ENCODE measurements at places on chromosomes 5 and 9.

- no peak for DNase-seq
Measured at GRCh38 chr9:29613773-29614172, 2040.5 kb upstream of the C9orf72 start.

DNA sequence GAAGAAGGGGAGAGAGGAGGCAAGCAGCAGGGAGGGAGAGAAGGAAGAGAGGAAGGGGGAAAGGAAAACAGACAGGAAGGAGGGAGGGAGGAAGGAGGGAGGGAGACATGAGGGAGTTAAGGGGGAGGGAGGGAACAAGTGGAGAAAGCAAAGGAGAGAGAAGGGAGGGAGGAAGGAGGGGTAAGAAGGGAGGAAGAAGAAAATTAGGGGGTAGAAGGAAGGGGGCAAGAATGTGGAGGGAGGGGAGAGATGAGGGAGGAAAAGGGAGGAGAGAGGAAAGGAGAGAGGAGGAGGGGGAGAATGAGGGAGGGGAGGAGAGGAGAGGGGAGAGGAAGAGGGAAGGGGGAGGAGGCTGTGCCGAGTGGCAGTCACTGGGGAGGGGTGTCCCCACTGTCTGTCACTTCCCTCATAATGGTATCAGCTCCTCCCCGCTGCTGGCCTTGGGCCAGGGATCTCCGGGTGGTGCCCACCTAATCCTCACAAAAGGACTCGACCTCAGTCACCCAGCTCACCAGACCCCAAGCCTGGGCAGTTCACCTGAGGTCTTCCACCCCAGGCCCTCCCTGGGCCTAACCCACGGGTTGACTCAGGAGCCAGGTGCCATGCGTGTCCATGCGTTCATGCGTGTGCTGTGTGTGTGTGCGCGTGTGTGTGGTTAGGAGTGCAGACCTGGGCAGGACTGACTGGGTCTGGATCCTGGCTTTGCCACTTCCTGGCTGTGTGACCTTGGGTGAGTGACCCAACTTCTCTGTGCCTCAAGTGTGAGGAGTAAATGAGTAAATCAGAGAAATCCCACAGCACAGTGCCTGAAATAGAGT, 18.1 kb downstream of the C9orf50 start:
- DNase-seq = no peak

- DNase-seq = no peak
Measured at GRCh38 chr5:89260254-89260653, 377.3 kb upstream of the MEF2C start.

DNA sequence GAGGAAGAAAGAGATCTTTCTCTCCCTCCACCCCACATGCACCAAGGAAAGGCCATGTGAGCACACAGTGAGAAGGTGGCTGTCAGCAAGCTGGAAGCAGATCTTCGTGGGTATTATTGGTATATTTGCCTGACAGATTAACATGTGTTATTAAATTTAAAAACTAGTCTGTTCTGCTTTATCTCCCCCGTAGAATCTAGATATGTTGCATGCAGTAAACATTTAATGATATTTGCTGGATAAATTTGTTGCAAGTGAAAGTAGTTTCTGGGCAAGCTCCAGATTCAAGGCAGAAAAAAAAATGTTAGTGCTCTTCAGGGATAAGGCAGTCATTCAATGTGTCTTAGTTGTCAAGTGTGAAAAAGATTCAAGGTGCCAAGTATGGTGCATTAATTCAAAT, 215.0 kb upstream of the TAS2R1 start:
- no peak for DNase-seq

GRCh38 chr9:6036391-6036790, 21.0 kb upstream of the RANBP6 start:
- DNase-seq = no peak

GRCh38 chr5:150147670-150148069, 8.0 kb downstream of the PDGFRB start:
- no peak for DNase-seq

DNA sequence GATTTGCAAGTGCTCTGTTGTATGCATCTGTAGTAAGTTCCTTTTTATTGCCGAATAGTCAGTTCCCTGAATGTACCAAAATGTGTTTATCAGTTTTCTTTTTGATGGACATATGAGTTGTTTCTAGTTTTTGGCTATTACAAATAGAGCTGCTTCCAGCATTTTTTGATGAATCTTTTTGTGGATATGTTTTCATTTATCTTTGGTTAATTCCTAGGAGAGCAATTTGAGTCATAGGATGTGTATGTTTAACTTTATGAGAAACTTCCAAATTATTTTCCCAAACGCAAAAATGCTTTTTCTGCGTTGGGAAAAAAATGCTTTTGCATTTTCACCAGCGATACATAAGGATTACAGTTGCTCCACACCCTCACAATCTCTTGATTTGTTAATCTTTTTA, 287.7 kb downstream of the FER start:
- no peak for DNase-seq

DNA sequence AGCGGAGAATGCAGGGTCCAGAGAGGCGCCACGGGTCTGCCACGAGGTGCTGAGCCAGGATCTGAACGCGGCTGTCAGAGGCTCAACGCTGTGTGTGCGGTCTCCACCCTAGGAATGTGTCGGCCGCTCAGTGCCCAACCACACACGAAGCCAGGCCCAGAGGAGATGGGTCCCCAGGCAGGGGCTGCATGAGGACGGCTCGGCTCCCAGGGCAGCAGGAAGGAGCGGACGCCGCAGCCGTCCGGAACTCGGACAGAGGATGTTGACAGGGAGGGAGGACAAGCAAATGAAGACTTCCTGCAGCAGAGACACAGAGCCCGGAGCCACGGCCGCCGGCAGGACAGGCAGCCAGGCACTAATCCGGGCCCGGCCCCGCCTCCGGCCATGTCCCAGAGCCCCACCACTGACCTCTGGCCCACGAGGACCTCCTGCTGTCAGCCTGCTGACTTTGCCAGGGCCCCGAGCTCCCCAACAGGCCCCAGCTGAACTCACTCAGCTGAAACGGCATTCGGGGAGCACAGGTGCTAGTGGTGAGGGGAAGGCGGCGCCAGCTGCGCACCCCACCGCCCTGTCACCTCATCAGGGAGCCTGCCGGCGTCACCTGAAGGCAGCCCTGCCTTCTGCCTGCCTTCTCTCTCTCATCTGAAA, 12.7 kb downstream of the VAV2 start:
- no peak for DNase-seq

GRCh38 chr5:163964671-163965070, 459.3 kb downstream of the MAT2B start:
- no peak for DNase-seq

DNA sequence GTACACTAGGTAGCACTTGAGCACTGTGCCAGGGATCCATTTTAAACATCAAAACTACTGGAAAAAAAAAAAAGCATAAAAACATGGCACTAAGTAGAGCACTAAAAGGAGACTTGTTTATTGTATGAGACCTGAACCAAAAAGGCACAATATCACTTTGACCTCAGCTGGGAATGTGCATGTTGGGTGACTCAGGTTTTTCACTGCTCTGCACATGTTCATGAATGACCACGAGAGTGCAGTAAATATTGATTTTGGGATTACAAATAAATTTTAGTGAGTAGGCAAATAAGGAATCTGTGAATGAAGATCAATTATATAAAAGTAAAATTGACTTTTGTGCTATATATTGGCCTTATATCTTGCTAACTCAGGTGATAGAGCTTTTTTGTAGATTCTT, 11.8 kb downstream of the RMI1 start:
- peak; percentile 27 for DNase-seq

DNA sequence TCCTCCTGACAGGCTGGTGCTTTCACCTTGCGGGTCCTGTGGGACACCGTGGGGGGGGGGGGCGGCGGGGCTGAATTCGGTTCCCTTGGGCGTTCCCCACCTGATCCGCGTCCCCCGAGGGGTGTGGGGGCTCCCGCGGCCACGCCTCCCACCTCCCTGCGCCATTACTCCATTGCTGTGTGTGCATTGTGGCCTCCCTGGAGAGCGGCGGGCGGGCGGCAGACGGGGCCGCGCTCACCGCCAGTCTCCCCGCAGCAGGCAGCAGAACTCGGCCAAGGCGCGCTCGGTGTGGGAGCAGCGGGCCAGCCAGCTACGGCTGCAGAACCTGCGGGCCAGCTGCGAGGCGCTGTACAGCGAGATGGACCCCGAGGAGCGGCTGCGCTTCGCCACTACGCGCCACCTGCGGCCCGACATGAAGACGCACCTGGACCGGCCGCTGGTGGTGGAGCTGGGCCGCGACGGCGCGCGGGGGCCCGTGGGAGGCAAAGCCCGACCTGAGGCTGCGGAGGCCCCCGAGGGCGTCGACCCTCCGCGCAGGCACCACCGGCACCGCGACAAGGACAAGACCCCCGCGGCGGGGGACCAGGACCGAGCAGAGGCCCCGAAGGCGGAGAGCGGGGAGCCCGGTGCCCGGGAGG, 145.3 kb downstream of the CACNA1B start:
- DNase-seq = peak; percentile 28

DNA sequence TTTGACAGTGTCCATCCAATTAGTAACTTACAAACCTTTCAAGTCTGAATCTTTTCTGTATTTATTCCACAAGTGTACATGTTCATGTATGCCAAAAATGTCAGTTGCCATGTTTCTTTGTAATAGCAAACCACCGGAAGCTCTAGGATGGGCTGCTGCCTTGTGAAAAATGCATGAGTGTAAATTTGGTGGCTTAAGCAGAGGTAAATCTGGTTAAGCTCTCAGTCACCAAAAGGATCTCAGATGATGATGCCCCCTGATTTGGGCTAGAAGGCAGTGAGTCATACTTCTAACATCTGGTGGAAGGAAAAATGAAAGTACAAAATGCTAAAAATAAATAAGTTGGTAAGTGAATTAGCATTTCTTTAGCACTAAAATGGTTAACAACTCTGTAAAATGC, 567.5 kb downstream of the ELAVL2 start:
- no peak for DNase-seq

DNA sequence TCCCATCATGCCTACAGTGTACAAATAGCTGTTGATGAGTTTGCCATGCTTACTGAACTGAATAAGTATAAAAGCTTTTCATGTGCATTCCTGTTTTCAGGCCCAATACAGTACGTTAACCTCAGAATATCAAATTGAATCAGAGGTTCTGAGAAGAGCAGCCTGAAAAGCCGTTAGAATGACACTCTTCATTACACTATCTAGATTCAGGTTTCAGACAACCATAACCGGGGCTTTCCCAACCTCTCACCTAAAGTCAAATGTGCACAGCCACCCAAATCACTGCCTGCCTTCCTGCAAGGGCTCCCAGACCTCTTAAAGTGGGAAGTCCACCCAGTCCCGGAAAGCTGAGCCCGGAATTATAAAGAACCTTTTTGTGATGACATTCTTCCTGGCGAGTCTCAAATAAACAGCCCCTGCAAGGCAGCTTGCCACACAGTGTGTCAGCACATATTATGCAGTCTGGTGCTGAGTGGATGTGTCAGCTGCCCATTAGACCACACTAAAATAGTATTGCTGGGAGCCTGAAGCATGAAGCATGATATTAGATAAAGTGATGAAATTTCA, 245.8 kb downstream of the TLE4 start:
- DNase-seq = no peak

GRCh38 chr5:140785905-140786686, at the start of gene PCDHA1:
Gene PCDHA1, plus strand, starts transcription at chr5:140786140.
- DNase-seq = peak; percentile 15

- no peak for DNase-seq
Measured at GRCh38 chr5:5066276-5067186, 73.6 kb upstream of the ADAMTS16 start.

- DNase-seq = no peak
Measured at GRCh38 chr9:110405858-110406443, 68.3 kb upstream of the TXNDC8 start.

DNA sequence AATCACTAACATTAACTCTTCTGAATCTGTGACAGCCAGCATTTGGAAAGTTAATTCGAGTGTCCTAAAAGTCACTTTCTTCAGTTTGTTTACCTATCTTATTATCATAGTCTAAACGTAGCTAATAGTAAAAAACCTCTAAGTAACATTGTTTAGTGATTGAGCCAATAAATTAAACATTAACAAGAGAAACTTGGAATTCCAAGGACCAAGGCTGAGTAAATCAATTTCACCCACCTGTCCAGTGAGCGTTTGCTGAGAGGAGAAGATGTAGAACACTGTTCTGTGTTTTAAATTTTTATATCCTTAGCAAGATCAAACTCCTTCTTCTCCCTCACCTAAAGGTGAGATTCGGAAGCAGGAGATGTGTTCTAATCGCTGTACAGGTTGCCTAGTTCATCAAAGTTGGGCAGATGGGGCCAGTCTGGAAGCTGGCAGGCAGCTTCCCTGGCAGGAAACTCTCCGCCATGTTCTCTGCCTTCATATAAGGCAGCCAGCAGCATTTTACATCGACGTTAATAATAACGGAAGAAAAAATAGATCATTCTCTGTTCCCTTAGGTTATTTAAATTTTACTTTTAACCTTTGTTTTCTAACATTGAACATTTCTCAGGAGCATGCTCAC, 89.2 kb downstream of the DAPK1 start:
- DNase-seq = no peak

DNA sequence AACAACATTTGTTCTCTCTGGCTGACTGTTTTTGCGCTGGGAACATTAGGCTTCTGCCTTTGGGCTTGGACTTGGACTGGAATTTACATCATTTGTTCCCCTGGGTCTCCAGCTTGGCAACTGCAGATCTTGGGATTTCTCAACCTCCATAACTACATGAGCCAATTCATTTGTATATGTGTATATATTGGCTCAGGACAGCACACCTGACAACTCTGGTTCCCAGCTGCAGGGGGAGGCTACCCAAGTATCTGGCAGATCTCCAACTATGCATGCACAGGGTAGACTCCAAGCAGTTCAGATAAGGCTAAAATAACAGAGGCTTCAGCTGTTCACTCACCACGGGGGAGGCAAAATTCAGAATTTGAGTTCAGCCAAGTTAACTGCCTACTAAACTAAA, 31.6 kb upstream of the F2RL1 start:
- peak; percentile 66 for DNase-seq

GRCh38 chr5:42813533-42813932, 1.8 kb upstream of the SELENOP start:
- no peak for DNase-seq

DNA sequence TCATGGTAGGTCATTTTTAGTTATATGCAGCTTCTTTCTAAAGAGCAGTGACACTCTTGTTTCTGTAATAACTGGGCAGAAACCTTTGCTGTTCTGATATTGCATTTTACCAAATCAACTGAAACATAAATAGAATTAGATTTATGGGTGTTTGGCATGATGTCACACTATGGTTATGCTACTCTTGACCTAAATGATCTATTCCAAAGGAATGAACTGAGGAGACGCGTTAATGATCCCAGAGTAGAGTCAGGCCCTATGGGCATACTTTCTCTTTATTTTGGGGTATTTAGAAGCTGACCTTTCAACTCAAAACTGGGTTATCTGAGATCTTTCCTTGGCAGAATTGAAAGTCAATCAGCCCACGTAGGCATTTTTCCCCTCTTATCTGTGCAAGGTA, 146.8 kb upstream of the ADAMTSL1 start:
- DNase-seq = no peak

- no peak for DNase-seq
Measured at GRCh38 chr9:92669527-92669889, 423 bp downstream of the IPPK start.

Data from NCI-H2029 (cell line).